ENCODE measurements at places on chromosomes 4 and X.

GRCh38 chr4:56253666-56254305 is 133.5 kb downstream of the AASDH start:
- DNase-seq = no peak

DNA sequence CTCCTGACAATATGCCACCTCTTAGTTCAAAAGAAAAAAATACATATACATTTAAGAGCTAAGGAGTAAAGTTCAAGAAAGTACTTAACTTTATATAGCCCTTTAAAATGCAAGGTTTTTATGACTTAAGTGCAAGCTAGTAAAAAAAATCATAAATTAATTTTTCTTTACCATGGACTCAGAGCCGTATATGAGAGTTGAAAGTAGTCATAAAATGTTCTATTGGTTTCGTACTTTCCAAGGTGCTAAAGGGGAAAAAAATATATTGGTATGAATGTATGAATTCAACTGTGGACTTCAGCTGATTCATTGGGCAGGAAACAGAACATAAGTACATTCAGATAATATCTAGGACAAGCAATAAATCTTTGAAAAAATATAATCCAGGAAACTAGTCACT is 869.8 kb upstream of the AGA start:
- DNase-seq = no peak

DNA sequence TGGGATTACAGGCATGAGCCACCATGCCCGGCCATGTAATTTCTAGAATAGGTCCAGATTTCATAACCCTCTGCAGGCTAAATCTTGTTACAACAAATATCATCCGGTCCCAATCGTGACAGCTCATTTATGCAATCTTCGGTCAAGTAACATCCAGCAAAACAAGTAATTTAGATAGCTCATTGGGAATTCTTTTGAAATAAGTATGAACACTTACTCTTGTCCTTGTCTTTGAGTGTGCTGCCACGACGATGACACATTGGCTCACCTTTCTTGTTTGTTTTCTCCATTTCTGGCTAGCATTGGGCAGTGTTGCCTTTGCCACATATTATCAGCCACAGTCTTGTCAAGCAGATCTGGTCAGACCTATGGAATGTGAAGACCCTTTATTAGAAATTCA is 92.0 kb downstream of the PHEX start:
- no peak for DNase-seq

DNA sequence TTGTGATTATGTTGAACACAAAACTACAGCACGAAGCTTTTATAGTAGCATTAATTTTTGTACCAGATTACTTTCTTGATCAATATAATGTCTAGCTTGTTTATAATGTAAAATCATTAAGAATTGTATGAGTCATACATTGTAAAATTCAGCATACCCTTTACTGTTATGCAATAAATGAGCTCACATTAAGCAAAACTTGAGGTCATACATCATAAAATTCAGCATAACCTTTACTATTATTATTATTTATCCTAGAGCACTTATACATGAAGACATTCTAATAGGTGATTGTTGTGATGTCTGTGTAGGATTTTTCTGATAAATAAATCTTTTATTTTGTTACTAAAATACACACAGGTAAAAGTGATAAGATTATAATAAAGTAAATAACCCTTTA is 49.4 kb downstream of the DTHD1 start:
- no peak for DNase-seq

- DNase-seq = no peak
These were observed 205.8 kb downstream of the SPANXN4 start for GRCh38 chrX:143231492-143231891.

GRCh38 chrX:150366951-150367545 is 3.9 kb downstream of the MAMLD1 start:
- no peak for DNase-seq

- no peak for DNase-seq
These were observed 2065.8 kb downstream of the ARAP2 start for GRCh38 chr4:34178476-34178875.

DNA sequence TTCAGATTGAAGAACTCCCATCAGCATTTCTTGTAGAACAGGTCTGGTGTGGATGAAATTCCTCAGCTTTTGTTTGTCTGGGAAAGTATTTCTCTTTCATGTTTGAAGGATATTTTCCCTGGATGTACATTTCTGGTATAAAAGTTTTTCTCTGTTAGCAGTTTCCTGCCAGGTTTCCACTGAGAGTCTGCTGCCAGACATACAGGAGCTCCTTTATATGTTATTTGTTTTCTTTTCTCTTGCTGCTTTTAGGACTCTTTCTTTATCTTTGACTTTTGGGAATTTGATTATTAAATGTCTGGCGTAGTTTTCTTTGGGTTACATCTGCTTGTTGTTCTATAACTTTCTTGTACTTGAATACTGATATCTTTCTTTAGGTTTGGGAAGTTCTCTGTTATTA is 486.5 kb downstream of the ARAP2 start:
- no peak for DNase-seq

- DNase-seq = no peak
These were observed 41.3 kb downstream of the SORCS2 start for GRCh38 chr4:7233601-7234000.

- DNase-seq = no peak
These were observed 383 bp upstream of the TBC1D19 start for GRCh38 chr4:26583538-26583864.

DNA sequence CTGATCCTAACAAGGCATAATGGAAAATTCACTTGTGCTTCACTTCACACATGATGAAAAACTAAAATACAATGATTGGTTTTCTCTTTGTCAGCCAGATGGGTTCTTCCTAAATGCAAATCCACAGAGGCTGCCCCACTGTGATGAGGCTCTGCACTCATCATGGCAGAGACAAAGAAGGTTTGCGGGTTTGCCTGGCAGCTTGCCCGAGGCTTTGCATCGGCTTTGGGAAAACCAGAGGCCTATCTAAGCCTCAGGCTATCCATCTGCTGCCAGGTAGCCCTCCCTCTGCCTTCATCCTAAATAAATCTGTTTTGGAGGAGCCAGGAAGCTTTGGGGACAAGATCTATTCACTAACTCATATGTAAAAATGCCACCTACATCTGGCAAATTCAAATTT is 244.2 kb downstream of the PACRGL start:
- no peak for DNase-seq

DNA sequence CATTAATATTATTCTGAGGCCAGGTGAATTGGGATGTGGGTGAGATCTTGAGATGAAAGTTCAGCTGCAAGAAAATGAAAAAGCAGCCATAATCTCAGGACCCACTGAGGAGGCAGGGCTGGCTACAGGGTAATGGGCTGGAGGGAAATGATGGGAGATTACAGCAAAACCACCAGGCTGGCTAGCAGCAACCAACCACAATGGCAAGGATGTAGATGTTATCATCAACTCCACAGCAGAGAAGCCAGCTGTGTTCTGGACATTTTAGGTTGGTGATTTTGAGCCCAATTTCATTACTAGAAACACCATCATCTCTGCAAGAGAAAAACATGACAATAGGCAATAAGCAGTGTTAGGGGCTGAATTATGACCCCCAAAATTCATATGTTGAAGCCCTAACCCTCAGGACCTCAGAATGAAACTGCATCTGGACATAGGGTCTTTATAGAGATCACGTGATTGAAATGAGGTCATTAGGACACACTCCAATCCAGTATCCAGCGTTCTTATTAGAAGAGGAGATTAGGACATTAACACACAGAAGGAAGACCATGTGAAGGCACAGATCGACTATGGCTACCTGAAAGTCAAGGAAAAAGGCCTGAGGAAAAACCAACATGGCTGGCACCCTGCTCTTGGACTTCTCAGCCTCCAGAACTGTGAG is 139.8 kb upstream of the KIT start:
- DNase-seq = no peak

DNA sequence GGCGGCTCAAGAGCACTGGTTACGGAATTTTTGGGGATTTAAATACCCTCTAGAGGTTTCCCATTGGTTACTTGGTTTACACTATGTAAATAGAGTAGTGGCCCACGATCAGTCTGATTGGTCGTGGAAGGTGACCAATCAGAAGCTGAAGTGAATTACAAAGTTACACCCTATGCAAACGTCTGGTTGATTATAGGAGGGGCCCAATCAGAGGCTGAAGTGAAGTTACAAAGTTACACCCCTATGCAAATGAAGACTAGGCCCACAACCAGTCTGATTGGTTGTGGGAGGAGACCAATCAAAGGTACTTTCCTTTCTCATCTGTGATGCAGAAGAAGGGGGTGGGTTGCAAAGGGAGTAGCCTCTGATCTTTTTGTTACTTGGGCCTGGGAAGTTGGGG is 45.1 kb upstream of the HSD17B10 start:
- DNase-seq = no peak

DNA sequence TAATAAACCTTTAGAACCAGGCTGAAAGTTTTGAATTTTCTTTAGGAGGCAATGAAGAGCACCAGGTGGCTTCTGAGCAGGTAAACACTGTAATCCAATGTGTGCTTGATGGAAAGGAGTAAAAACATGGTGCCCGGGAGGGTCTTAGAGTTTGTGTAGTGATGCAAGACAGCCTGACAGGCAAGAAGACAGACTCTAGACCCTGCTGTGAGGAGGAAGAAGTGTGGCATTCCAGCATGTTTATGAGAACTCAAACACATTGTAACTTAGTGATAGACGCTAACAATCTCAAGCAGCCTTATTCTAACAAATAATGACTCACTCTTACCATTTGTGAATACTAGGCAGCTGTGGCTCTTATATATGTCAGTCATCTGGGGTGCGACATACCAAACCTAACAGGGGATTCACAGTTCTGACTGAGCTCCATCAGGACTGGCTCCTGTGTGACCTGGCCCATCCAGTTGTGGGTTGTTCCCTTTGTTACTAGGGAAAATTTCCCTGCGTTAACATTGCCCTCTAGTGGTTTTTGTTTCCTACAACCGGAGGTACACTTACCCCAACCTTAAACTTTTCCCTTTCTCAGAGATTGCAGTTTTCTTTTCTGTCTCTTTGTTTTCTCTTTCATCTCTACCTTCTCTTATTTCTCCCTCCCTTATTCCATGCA is 53.8 kb downstream of the VSIG4 start:
- peak; percentile 33 for DNase-seq

All from fibroblast of the conjunctiva (primary cell).